WERI-Rb-1 (cell line): ENCODE measurements at places on chromosomes 4 and X.
A peak's percentile ranks its signal among the peaks of the same experiment; 100 is the strongest.

DNA sequence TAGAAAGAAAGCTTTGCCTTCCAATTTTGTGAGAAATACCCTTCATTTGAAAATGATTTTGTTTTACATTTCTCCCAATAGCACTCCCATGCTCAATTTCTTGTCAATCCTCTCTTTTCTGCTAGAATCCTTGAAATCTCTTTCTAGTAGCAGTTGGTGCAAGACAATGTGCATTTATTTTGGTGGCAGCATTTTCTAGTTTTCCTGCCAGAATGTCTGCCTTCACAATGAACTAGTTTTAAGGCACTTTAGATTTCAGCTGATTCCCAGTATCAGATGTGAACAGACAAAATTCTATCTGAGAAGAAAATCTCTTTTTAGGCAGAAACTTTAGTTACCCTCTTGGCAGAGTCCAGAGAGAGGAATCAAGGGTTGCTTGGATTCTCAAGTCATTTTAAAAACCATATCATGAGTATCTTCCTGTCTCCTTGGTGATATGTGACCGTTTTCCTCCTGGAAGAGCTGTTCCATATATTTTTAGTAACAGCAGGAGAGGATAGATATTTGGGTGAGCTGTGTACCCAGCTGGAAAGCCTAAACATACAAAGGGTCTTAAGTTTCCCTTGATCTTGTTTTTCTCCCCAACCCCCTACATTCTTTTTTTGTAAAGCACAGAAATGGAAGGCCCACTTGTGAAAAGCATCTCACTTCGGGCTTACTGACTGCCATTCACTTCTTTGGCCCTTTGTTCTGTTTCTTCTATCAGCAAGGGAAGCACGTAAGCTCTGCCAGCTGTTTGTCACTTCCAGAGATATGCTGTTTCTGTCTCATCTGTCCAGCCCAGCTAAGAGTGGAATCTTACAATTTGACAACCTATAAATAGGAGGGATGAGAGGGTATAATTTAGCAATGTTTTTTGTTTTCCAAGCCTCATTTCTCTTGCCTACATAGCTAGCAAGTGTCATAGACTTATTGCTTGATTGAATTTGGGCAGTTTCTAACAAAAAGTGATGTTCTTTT lies 38.7 kb downstream of the TSPAN7 start:
- no peak for DNase-seq

DNA sequence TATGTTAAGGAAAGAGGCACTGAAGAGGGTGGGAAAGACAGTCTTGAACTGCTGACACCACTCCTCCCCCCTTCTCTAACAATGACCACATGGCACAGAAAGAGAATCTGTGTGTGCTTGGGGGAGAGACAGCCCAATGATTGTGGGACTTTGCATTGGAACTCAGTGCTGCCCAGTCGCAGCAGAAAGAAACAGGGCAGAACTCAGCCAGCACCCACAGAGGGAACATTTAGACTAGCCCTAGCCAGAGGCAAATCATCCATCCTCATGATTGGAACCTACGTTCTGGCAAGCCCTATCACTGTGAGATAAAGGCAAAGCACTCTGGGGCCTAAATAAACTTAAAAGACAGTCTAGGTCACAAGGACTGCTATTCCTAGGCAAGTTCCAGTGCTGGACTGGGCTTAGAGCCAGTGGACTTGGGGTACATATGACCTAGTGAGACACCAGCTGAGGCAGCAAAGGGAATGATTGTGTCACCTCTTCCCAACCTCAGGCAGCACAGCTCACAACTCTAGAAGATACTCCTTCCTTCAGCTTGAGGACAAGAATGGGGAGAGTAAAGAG lies 132.8 kb upstream of the S100G start:
- DNase-seq: no peak

GRCh38 chrX:15468036-15468435 lies 25.1 kb downstream of the PIR start:
- no peak for DNase-seq

- DNase-seq: peak; percentile 80
Measured at GRCh38 chrX:154412468-154412867, 1.1 kb downstream of the TAFAZZIN start.

- DNase-seq: no peak
Measured at GRCh38 chrX:103722505-103722904, 11.8 kb downstream of the TMEM31 start.

GRCh38 chr4:184024637-184025036 lies 119.5 kb downstream of the STOX2 start:
- no peak for DNase-seq

- no peak for DNase-seq
Measured at GRCh38 chrX:119478504-119478903, 10.3 kb downstream of the SLC25A5 start.

GRCh38 chrX:136588036-136588435 lies 56.0 kb downstream of the VGLL1 start:
- no peak for DNase-seq

GRCh38 chr4:8594097-8595038 lies 1.8 kb downstream of the CPZ start:
- peak; percentile 79 for DNase-seq

DNA sequence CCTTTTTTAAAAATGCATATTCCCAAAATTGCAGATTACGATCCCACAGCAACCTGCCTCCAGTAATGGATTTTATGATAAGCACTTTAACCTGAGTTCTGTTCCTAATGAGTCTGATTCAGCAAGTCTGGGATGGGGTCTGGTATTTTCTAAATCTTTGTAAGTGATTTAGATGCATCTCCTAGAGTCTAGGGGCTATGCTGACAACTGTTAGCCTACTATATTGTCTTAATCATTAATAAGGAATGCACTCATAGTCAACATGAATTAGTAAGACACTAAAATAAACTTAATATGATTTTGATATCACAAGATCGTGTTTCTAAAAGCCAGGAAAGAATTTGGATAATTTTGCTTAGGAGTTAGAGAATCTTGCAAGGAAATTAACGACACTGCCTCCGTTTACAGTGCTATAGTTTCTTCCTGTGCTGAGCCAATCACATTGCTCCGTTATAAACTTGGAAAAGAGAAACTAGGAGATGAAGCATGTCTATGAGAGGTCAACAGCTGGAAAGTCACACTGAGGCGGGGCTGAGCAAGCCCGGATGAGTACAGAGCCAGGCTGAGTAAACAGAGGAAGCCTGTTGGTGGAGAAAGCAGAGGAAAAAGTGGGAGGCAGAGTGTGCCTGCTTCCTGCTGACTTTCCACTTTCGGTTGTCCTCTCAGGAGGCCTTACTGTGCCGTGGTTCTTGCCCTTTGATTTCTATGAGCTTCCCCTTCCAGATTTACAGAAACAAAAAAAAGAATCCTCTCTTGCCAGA lies 5.4 kb downstream of the SCARB2 start:
- peak; percentile 42 for DNase-seq

DNA sequence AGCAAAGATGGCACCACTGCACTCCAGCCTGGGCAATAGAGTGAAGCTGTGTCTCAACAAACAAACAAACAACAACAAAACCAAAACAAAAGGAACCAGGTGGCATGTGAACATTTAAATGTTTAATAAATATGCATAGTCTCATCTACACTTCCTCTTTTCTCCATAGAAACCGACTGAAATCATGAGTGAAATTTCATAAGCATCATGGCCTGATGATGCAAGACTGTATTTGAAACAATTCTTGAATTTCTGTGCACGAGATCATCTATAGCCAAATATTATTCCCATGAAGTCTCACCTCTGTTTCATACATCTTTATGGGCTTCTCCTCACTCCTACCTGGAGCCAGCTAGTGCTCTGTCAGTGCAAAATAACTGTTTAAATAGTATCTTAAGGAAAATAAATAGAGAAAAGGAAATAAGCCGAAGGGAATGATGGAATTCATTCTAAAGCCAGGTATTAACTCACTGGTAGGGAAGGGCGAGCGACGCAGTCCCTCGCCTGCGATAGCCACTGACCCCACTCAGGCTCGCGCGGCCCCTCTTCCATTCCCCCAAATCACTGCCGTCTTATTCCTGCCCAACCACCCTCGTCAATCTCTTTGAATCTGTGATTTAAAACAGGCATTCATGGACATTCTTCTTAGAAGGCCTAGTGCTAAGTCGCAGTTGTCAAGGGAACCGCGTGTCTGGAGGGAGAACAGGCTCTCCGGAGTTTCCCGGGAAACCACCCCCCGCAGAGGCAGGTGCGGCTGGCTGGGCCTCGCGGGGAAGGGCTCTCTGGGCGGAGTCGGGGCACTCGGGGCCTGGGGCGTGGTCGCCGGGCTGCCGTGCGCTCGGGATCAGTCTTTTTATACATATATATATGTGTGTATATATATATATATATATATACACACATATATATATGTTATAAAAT lies 52.4 kb upstream of the TRIM2 start:
- DNase-seq: peak; percentile 77

- DNase-seq: no peak
Measured at GRCh38 chr4:39821951-39822350, 124.0 kb downstream of the UBE2K start.

- no peak for DNase-seq
Measured at GRCh38 chr4:81845761-81846160, 374.1 kb upstream of the RASGEF1B start.

- DNase-seq: no peak
Measured at GRCh38 chr4:56463711-56464110, 3.7 kb upstream of the SRP72 start.

DNA sequence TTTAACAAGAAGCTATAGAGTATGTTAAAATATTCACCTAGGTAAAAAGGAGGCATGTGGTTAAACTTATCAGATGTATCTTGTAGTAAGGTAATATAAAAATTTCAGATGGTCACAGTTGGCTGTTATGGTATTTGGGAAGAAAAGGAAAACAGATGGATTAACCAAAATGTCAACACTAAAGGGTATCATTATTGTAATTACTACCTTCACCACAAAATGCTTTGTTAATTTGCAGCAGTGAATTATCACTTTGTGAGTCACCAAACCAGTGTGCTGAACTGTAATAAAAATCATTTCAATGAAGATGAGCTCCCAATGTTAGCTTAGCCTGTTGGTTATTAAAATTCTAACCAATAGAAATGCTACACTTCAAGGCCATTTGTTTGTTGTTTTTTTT lies 233.9 kb downstream of the RPA4 start:
- DNase-seq: no peak

DNA sequence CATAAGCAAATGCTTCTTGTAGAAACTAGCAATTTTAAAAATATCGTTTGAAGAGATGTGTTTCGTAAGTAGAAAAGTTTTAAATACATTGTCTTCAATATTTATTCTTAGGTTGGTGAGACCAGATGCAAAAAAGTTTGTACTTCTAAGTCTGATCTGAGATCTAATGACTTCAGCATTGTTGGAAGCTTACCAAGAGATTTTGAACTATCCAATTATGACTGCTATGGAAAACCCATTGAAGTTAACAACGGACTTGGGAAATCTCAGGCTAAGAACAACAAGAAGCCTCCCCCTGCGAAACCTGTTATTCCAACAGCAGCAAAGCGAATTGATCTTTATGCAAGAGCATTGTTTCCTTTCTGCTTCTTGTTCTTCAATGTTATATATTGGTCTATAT lies 50.2 kb upstream of the GRIA2 start:
- no peak for DNase-seq

- no peak for DNase-seq
Measured at GRCh38 chr4:102493794-102494193, 7.4 kb upstream of the NFKB1 start.

DNA sequence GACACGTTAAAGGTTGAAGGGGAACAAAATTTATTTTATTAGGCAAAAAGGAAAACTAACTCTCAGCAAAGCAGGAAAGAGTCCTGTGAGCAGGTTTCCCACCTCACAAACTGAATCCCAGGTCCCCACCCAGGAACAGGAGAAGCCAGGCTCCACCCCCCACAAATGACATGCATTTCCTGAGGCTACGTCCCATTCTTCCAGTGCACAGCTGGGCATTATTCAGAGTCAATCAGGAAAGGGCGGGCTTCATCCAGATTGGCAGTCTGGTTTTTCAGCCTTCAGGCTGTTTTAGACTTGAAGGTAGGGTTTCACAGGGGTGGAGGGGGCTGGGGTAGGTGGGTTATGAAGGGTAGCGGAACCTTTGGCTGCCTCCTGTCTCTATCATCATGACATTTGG lies 11.9 kb upstream of the ASIC5 start:
- no peak for DNase-seq

- no peak for DNase-seq
Measured at GRCh38 chrX:132876523-132877338, 81.7 kb downstream of the HS6ST2 start.

DNA sequence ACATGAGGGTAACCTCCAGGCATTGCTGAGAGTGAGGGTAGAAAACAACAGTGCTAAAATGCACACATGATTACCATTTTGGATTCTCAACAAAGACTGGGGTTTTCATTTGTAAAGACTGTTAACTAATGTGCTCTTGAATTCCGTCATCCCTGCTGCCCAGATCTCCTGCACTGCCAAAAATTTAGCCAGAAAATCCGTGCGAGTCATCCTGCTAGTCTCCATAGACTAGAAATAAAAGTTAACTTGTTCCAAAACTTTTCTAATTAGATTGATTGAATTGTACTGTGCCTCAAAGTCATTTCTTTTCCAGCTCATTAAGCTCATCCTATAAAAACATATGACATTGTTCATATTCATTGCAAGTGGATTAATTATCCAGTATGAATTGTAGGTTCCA lies 99.8 kb downstream of the ARSF start:
- DNase-seq: no peak

DNA sequence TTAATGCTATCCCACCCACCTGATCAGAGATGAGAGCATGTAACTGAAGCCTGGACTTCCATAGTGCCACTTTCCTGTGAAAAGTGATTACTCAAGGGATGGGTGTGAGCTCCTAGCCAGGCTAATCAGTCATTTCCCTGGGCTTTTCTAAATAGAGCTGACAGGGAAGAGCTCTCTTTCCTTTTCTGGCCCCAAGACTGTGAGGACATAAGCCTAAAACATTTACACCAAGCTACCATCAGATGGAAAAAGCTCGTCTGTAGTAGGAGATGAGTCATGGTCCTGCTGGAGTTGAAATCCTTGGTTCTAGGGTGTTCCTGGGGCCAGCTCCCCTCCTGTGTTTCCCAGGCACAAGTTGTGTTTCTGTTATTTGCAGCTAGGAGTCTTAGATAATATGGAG lies 52.4 kb upstream of the NDP start:
- no peak for DNase-seq

GRCh38 chrX:124127496-124127895 lies 166.0 kb downstream of the STAG2 start:
- DNase-seq: peak; percentile 10

DNA sequence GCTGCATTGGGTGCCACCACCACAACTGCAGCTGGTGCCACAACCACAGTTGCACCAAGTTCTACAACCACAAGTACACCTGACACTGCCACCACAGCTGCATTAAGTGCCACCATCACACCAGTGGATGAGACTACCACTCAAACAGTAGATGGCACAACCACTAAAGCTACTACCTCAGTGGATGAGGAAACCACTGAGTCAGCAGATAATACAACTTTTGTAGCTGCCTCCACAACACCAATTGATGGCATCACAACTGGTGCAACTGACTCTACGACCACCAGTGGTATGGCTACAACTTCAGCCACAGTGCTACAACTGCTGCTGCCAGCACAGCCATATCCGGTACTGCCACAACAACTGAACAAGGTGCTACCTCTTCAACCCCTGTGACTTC lies 35.1 kb upstream of the CABS1 start:
- no peak for DNase-seq

- peak; percentile 53 for DNase-seq
Measured at GRCh38 chr4:7876201-7876875, 63.3 kb downstream of the AFAP1 start.

- DNase-seq: no peak
Measured at GRCh38 chr4:95141361-95141760, 383.6 kb downstream of the BMPR1B start.
